ENCODE measurements at places on chromosomes 7 and 10.

DNA sequence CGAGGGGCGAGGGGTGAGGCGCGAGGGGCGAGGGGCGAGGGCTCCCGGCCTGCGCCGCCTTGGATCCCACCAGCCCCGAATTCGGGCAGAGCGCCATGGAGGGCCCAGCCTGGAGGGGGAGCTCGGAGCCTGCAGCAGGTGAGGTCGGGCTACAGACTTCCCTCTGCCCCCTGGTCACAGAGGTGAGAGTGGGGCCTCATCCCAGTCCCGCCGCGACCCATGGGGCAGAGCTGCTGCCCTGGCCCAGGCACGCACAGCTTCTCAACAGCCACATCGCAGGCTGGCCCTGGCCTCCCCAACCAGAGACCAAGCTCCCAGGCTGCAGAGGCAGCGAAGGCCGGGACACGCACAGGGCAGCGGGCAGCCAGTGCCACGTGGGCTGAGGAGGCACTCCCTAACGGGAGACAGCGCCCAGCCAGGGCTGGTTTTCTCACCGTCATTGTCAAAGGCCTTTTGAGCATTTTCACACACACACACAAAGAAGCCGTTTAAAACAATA lies 191.8 kb downstream of the PTPRN2 start:
- no peak for DNase-seq

GRCh38 chr10:103980288-103980906 lies 13.5 kb downstream of the SLK start:
- DNase-seq = no peak

DNA sequence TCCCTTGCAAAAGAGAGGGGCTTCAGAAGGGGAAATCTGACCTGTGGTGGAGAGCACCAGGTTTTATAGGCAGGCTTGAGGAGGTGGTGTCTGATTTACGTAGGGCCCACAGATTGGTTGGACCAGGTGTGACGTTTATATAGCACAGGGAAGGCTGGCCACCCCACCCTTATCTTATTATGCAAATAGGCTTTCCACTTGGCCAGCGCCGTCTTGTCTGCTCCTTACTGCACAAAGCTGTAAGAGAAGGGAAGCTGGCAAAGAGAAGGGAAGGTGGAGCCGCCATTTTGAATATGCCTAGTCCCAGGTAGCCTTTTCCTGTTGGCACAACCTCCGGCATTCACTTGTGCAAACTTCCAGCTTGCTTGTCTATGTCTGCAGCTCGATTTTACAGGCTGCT lies 221.4 kb downstream of the GATA3 start:
- DNase-seq = no peak

DNA sequence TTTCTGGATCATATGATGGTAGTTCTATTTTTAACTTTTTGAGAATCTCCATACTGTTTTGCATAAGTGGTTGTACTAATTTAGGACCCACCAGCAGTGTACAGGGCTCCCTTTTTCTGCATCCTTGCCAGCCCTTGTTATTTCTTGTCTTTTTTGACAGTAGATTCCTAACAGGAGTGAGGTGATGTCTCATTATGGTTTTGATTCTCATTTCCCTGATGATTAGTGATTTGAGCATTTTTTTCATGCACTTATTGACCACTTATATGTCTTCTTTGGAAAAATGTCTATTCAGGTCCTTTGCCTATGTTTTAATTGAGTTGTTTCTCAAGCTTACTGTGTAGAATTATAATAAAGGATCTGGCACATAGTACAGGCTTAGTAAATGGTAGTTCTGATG lies 238.8 kb upstream of the BMPER start:
- DNase-seq = no peak

DNA sequence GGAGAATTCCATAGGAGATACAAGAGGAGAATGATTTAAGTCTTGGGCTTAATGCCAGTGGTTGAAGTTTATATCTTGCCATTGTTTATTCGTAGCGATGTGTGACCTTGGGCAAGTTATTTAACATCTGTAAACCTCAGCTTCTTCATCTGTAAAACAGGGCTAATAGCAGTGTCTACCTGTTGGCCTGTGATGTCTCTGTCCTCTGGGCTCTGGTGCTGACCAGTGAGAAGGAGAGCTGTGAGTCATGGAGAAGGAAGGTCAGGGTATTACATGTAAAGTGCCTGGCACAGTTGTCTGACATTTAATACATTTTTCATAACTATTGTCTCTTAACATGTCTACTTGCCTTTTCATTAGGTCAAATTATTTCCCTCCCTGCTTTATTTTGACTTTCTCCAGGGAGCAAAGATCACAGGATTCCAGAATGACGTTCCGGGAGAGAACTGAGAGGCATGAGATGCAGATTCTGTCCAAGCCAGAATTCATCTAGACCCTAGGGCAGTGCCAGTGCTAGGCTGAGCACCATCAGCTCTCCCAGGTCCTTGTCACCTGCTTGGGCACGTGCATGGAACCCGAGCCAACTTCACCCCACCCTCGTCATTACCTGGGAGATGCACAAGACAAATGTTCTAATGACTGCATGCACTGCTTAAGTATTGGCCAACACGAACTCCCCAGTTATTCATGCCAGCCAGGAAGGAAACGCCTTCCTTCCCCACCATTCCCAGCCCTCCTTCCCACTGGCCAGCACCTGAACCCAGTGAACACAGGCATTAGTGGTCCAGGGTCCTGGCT lies 187.9 kb downstream of the DPY19L1 start:
- DNase-seq = no peak

- DNase-seq = peak; percentile 57
These were observed 18.4 kb downstream of the ADAM8 start for GRCh38 chr10:133258066-133258817.
